ENCODE measurements at places on chromosomes 1 and 21.

GRCh38 chr1:2525572-2525919 lies 850 bp downstream of the PANK4 start:
- DNase-seq = no peak

DNA sequence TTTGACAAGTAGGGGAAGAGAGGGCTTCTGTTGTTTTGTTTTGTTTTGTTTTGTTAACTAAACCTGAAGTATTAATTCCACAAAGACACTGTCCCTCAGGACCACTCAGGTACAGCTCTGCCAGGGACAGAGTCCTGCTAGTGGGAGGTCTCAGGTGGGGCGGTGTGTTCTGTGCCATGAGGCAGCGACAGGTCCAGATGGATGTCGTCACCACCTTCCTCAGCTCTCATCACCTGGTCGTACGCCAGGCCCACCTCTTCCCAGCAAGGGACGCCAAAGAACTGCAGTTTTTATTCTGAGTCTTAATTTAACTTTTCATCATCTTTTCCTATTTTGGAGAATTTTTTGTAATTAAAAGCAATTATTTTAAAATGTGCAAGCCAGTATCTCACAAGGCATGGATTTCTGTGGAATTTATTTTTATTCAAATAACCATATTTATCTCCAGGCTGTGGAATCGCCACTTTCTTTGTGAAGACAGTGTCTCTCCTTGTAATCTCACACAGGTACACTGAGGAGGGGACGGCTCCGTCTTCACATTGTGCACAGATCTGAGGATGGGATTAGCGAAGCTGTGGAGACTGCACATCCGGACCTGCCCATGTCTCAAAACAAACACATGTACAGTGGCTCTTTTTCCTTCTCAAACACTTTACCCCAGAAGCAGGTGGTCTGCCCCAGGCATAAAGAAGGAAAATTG lies 62.5 kb downstream of the POFUT2 start:
- no peak for DNase-seq

- DNase-seq = peak; percentile 73
Measured at GRCh38 chr1:156910309-156910782, 10.1 kb upstream of the LRRC71 start.

DNA sequence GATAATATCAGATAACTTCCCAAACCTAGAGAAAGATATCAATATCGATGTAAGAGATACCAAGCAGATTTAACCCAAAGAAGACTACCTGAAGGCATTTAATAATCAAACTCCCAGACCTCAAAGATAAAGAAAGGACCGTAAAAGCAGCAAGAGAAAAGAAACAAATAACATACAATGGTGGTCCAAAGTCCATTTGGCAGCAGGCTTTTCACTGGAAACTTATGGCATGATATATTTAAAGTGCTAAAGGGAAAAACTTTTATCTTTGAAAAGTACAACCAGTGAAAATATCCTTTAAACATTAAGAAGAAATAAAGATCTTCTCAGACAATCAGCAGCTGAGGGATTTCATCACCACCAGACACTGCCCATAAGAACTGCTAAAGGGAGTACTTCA lies 812.7 kb upstream of the ADAMTS5 start:
- no peak for DNase-seq

GRCh38 chr1:11784256-11784992 lies 21.3 kb downstream of the MTHFR start:
- no peak for DNase-seq

- DNase-seq = no peak
Measured at GRCh38 chr1:14728516-14728915, 130.0 kb downstream of the KAZN start.

DNA sequence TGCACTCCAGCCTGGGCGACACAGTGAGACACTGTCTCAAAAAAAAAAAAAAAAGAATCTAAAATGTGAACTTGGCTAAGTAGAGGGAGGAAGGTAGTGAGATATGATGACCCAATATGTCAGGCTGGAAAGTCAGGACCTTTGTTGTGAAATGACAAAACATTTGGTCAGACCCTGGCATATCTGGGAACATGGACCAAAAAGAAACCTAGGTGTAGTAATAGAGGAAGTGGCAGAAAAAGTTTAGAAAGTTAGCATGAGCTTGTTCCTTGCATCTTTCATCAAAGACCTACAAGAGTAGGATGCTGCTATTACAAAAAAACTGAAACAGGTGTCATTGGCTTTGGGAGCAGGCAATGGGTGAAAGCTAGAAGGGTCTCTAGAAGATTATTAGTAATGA lies 7.3 kb upstream of the S100A3 start:
- DNase-seq = no peak
